ENCODE measurements at places on chromosomes 5 and 9. TPM values are rescaled to one million over a fixed set of nuclear protein-coding genes. Genes with fewer than 3 reads are reported as not detected.

DNA sequence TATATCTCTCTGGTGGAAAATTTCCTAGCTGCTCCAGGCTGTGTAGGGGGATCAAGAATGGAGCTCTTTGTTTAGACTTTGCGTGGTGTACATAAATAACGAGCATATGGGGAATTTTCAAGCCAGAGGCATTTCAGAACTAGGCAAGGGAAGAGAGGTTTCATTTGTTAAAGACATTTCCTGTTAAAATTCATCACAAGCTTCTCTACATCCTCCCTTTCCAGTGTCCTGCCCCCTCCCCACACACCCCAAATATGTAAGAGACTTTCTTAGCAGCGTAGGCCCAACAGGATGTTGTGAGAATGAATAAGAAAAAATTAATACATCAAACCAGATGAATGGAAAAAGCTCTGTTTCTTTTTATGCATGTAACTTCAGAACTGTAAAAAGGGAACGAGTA lies 150.3 kb downstream of the GPBP1 start:
- peak; percentile 57 for DNase-seq

- no peak for DNase-seq
These were observed 22.8 kb upstream of the RGMB start for GRCh38 chr5:98750693-98751092.

DNA sequence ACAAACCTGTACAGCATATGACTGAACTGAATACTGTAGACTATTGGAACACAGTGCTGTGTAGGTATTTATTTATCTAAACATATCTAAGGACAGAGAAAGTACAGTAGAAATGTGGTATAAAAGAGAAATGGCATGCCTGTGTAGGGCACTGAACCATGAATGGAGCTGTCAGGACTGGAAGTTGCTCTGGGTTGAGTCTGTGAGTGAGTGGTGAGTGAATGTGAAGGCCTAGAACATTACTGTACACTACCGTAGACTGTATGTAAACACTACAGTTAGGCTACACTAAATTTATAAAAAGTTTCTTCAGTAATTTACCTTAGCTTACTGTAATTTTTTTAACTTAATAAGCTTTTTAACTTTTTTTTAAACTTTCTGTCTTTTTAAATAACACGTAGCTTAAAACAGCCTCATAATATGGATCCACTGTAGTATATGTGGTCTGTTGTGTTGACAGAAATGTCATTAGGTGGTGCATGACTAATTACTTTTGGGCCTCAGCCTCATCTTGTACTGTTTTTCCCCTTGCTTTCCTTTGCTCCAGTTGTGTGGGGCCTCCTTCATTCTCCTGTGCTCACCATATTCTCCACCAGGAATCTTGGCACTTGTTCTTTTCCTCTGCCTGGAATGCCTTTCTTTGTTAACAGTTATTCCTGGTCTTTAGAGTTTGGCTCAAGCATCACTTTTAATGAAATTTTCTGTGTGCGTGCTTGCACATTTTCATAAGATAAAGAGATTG lies 8.8 kb downstream of the SPIN1 start:
- no peak for DNase-seq

- DNase-seq = no peak
These were observed 148.5 kb downstream of the C9orf152 start for GRCh38 chr9:110059461-110059860.

DNA sequence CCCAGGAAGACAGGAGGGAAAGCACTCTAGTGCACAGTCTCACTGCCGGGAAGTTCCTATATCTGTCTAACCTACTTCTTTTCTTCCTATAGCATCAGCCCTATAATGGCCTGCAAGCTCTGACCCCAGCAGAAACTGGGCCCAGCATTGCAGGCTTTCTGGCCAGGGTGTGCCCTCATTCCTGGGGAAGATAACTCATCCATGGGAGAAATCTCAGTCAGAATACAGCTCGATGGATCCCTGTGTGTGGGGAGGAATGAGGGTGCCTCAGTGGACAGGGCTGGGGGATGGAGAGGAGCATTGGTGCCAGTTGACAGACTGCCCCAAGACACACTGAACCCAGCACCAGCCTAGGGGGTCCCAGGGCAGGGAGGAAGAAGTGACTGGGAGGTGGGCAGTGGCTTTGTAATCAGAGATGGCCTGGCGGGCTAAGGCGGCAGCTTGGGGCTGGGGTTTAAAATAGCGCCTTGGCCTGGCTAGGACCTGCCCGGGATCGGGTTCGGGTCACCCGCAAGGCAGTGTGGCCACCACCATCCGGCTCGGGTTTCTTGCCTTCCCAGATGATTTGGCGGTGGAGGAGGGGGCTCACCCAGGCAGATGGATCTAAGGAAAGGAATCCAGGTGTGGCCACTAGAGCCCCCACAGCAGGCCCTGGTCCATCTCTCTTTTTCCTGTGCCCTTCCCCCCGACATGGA lies 7.6 kb upstream of the CXXC5 start:
- no peak for DNase-seq

GRCh38 chr5:2385818-2386217 lies 365.7 kb downstream of the IRX2 start:
- DNase-seq = no peak

- no peak for DNase-seq
These were observed 156.7 kb downstream of the ADAMTS12 start for GRCh38 chr5:33735072-33735471.

- DNase-seq = no peak
These were observed 2.9 kb upstream of the SCAI start for GRCh38 chr9:125146247-125146646.

- peak; percentile 30 for DNase-seq
These were observed 41.3 kb upstream of the SV2C start for GRCh38 chr5:76041863-76042262.

DNA sequence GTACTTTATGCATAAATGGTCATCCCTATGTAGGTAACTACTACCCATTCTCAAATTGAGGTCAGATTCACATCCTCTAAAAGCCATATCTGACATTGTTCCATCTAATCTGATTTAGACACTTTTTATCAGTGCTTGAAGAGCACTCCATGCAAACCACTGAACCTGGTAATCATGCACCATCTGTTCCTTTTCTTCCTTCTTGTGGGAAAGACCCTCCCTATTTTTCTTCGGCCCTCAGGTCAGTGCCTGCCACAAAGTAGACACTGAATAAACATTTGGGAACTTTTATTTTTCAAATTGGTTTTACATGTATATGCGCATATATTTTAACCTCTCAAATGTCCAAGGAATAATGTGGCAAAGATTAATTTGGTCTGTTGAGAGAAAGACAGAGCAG lies 26.0 kb upstream of the PDE4D start:
- no peak for DNase-seq

GRCh38 chr5:5069851-5070250 lies 70.3 kb upstream of the ADAMTS16 start:
- no peak for DNase-seq

GRCh38 chr5:93677359-93677891 lies 64.0 kb downstream of the POU5F2 start:
- DNase-seq = no peak

GRCh38 chr5:35253582-35253981 lies 23.3 kb upstream of the PRLR start:
- no peak for DNase-seq

- DNase-seq = peak; percentile 51
These were observed 11.1 kb downstream of the CNTFR start for GRCh38 chr9:34578241-34579103.

DNA sequence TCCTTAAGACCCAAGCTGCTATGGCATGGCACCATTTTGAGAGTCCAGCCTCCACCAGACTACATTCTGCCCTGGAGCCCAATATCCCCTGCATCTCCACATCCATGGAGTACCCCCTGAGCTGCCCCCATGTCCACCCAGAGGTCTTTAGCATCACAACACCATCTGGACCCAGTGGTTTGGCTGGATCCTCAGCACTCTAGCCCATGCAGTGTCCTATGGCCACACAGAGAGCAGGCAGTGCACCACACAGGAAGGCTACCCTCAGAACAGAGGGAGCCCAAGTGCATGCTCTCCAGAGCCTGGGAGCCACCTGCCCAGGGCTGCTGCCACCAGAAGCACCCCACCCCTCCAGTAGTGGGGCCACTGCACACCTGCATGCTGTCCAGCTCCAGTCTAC lies 18.6 kb upstream of the DAP start:
- no peak for DNase-seq

GRCh38 chr5:76720988-76721569 lies 5.2 kb downstream of the F2R start:
- no peak for DNase-seq

- DNase-seq = no peak
These were observed 38.7 kb downstream of the APC start for GRCh38 chr5:112776301-112776856.

DNA sequence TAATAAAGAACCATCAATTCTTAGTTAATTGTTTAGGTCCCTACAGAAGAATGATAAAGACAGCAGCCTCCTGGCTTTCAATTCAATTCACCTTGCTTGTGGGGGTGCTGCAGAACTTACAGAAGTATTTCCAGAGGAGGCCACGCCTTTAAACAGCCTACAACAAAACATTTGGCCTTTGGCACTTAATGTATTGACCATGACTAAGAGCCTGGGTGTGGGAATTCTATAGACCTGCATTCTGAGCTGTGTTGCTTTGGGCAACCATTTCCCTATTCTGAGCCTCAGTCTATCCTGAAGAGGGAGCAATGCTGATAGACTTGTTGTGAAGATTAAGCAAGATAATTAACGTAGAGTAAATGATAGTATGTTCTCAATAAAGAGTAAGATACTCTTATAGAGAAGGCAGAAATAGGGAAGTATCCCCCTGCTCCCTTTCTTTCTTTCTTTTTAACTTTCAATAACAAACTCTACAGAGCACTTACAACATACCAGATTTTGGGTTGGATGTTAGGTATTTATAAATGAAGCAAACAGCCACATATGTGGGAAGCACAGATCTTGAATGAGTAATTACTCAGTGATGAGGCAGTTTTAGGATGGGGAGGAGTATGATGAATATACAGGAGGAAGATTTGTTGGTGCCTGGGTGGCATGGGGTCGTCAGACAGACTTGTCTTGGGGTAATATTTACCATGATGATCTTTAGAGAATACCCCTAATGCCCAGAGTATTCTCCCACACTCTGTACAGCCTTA lies 28.4 kb downstream of the PAPPA start:
- no peak for DNase-seq

DNA sequence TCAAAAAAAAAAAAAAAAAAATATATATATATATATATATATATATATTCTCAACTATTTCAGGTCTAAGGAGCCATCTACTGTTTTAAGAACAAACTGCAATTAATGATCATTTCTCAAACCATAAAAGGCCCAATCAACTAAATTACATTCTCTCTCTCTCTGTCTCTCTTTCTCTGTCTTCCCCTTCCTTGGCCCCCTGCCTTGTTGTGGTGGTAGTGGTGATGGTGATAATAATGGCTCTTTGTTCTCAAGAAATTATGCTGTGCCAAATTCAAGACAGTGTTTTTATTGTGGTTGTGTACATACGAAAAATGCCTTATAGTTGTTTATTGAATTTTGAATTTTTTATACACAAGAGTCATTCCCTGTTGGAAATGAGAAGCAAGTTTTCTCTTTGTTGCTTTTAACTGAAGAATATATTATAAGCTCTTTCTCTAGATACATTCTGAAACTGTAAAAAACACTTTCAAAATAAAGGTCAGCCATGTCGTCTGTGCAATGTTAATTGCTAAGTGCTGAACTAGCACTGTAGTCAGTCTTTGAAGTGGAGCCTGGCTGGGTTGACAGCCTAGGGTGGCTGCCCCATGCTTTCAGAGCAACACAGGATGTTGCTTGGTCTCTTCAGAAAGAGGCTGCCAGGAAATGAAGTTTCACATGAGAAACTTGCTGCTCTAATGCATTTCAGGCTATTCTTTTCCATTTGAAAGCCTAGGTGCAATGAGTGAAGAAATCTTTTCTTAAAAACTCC lies 96.0 kb downstream of the HINT1 start:
- DNase-seq = peak; percentile 81

DNA sequence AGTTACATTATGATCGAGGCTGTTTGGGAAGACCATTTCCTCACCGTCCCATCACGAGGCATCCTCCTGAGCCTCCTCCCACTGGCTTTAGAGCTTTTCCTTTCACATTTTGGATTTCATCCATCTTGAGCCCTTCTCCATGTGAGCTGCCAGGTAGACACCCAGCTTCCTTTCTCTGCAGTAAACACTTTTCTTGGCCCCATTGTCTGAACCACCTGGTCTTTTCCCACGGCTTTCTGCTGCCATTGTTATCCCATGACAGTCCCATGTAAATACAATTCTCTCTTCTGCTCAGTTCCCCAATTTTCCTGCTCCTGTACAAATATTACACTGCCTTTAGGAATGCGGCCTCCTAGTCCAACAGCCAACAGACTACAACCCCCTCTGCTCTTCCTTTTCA lies 24.1 kb downstream of the UBE2QL1 start:
- no peak for DNase-seq

The HRCT1 gene
- total RNA-seq = not detected

The TMEFF1 gene
- 0.27 TPM for total RNA-seq

The PFN3 gene
- total RNA-seq = not detected

The KCNN2 gene
- total RNA-seq = not detected

The CYLC2 gene
- total RNA-seq = not detected

The CRB2 gene
- not detected for total RNA-seq

The FBP2 gene
- not detected for total RNA-seq

The PCDHGB6 gene
- not detected for total RNA-seq

The SIMC1 gene
- total RNA-seq = 24.0 TPM

The GRIN1 gene
- total RNA-seq = 0.14 TPM

The PROB1 gene
- total RNA-seq = 3.2 TPM

The KLF4 gene
- 0.88 TPM for total RNA-seq

The STK32A gene
- not detected for total RNA-seq
